Stimulated activated naive CD4-positive, alpha-beta T cell (primary cell): ENCODE measurements at places on chromosomes 6 and 20.

DNA sequence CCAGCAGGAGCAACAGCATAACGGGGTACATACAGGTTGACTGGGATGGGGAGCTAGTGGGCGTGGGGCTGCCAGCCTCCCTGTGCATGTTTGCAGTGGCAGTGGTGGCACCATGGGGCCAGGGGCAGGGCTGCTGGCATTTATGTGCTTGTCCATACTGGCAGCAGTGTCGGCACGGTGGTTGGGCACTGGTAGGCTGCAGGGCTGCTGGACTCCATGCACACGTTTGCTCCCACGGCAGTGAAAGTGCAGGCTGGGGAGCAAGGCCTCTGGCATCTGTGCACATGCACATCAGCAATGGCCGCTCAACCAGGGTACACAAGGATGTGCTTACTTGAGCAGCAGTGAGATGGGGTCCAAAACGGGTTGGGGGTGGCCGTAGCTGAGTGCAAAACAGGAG lies 159.5 kb upstream of the KHDRBS2 start:
- no peak for DNase-seq

GRCh38 chr6:683742-684440 lies 9.0 kb downstream of the EXOC2 start:
- DNase-seq: no peak

GRCh38 chr20:62297449-62298227 lies 5.2 kb upstream of the ADRM1 start:
- no peak for DNase-seq

DNA sequence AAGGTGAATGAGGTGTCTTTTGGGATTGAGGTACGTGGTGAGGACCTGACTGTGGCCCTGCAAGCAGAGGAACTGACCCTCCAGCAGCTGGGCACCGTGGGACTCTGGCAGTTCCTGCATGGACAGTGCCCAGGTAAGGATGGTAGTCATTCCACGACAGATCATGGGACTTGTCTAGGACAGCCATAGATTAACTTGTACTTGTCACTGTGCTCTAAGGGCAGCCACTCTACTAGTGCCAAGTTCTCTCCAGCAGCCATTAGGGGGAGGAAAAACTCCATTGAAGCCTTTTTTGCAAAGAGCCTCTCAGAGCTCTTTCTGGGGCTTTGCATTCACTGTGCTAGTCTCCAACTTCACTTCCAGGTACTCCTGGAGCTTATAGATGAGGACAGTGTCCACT lies 20.4 kb downstream of the TAF11 start:
- DNase-seq: no peak

GRCh38 chr6:168292826-168293225 lies 26.8 kb downstream of the DACT2 start:
- DNase-seq: no peak

DNA sequence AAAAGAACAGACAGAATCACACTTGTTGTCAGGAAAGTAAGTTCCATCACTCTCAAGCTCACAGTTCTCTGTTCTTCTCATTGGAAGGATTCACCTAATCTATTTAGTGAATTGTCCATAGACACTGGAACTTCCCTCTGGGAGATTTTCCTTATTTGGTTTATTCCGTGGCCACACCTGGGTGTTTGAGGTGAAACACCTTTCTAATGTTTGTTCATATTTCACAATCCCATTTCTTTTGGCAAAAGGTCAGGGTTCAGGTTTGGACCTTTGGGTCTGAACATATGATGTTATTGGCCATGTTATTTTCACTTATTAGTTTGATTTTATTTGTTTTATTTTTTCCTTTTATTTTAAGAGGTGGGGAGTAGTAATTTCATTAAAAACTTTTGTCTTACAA lies 4.0 kb downstream of the MAS1L start:
- DNase-seq: no peak

- DNase-seq: no peak
Measured at GRCh38 chr6:105111105-105111504, 68.7 kb downstream of the POPDC3 start.

DNA sequence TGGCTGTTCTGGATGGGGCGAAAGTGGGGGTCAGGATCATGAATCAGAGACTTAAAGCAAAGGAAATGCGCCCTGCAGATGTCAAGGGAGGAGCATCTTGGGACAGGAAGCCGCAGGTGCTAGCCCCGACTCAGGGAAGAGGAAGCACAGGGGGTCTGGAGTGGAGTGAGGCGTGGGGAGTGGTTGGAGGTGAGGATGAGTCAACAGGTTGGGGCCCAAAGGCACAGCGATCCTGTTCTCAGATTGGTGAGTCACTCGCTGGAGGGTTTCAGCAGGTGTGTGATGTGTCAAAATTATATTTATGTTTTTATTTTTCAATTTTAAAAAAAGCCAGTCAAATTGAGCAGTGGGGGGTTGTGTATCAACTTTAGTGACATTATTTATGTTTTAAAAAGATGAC lies 19.0 kb downstream of the PACSIN1 start:
- no peak for DNase-seq

DNA sequence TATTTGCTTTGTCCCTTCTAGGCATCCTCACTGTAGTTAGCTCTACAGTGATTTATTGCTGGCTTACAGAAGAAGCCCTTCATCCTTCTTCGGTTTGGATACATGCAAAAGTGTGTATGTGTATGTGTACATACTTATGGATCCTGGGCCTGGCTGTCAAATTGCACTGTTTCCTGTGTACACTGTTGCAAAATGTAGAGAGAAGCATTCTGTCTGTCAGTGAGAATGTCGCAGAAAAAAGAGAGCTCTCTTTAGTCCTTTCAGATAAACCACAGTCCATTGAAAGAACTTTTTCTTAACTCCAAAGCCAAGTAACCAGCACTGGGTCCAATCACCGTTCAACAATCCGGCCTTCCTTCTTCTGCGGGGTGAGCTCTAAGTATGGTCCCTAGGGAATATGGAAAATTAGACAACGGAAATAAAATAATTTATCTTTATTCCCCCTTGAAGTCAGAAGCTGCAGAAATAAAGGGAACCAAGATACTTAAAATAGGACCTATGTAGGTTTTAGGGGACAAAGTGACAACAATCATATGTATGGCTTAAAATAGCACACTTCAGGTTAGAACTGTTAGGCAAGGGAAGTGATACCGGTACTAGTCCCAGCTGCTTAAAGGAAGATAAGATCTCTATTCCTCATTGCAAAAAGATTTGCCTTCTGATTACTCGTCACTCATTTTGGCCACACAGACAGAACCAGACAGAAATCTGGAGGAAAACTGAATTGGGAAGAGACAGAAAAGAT lies 107.0 kb downstream of the CD83 start:
- no peak for DNase-seq
